ENCODE measurements at places on chromosomes 4 and X.

DNA sequence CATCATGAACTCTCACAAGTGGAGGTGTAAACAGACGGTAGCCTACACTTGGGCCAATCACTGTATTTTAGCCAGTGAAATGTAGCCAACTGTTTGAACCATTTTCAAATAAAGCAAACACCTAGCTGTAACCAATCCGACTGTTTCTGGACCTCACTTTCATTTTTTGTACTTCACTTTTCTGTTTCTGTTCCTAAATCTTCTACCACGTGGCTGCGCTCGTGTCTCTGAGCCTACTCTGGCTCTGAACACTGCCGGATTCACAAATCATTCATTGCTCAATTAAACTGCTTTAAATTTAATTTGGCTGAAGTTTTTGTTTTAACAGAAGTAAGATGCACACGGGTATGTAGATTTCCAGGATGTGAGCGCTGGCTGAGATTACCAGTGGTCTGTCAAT is 319.1 kb downstream of the RAPGEF2 start:
- no peak for DNase-seq

- peak; percentile 25 for DNase-seq
These were observed 571 bp downstream of the CCNI start for GRCh38 chr4:77074981-77075855.

DNA sequence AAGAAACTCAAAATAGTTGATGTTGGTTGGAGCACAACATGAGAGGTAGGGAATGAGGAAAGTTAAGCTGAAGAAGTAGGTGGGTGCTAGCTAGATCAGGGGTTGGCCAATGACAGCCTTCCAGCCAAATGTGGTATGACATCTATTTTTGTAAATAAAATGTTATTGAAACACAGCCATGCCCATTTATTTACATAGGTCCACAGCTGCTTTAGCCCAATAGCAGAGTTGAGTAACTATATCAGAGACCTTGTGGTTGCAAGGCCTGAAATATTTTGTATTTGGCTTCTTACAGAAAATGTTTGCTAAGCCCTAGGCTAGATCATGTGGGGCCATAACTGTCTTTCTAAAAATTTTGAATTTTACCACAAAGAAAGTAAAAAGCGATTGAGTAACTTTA is 234.9 kb upstream of the CTSO start:
- DNase-seq, result no peak

DNA sequence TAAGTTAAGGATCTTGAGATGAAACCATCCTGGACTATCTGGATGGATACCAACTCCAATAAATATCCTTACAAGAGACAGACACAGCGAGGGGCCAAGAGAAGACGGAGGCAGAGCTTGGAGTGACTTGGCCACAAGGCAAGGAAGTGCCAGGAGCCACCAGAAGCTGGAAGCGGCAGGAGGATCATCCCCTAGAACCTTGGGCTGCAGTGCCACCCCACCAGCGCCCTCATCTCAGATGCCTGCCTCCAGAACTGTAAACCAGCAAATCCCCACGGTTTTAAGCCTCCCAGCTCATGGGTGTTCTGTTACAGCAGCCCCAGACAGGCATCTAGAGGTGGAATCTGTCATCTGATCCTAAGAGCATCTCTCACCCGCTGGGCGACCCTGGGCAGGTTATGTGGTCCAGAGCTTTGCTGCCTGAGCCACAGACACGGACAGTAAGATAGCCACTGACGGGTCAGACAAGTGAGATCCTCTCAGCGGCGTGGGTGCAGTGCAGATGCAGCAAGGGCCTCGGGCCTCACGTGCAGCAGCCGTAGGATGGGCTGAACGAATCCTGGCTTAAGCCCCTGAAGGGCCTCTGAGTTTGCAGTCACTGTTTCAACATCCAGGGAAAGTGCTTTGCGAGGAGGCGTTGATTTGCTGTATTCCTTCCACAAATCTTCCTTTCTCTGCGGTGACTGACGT is 25.1 kb upstream of the MXD4 start:
- no peak for DNase-seq

Data from NCI-H1105 treated with DMSO at 0.1 percent for 48 hours (cell line).